LHCN-M2 (cell line): ENCODE measurements at places on chromosomes 16 and 17.
A peak's percentile ranks its signal among the peaks of the same experiment; 100 is the strongest.

DNA sequence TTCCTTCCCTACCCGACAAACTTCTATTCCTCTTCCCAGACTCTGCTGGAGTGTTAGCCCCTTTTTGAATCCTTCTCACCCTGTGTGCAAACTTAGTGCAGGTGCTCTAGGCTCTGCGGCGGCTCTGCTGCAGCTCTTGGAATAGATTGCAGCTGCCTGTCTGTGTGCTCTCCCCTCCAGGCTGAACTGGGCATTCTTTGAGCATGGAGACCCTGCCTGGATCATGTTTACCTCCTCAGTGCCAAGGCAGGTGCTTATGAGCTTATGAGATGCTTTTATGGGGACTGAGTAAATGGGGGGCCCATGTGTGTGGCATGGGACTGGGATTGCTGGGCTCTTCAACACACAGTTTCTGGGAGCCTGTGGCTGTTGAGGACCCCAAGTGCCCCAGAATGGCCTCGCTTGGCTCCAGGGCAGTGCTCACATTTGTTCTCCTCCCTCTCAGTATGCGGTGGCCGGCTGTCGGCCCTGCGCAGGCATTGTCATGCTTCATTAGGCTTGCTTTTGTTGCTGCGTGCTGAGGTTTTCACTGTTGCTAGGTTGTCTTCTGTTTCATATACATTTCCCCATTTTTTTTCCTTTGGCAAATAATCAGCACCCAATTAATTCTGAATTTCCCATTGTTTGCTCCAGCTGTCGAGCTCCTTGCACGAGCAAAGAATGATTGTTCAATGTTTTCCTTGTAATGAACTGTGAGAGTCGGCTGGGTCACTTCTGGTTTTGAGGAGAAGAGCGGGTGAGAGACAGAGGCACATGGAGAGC, 185.5 kb upstream of the NLRP1 start:
- no peak for DNase-seq

DNA sequence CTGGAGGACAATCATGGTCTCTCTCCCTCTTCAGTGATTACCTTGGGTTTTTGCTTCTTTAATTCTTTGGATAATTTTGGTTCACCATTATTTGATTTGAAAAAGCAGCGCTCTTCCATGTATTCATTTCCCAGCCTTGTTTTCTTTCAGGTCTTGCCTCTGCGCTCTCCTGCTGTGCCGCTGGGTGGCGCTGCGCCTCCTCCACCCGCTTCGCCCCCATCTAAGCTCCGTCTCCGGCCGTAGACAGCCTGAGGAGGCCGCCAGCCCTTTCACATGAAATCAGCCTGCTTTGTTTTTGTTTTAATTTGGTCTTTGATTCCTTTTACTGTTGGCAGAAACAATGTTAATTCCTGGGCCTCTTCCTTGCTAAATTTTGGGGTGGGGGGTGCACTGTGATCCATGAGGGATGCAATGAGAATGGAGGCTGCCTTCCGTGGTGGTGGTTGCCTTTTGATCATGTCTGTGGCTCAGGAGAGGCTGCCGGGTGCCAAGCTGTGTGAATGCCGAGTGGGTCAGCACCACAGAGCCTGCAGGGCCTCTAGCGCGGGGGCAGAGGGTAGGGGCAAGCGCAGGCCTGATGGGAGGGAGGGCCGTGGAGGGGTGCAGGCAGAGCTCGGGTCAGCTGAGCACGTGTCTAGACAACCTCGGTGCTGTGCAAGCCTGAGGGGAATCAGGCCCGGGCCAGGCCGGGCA, 64.1 kb downstream of the PLD6 start:
- DNase-seq, result peak; percentile 27

DNA sequence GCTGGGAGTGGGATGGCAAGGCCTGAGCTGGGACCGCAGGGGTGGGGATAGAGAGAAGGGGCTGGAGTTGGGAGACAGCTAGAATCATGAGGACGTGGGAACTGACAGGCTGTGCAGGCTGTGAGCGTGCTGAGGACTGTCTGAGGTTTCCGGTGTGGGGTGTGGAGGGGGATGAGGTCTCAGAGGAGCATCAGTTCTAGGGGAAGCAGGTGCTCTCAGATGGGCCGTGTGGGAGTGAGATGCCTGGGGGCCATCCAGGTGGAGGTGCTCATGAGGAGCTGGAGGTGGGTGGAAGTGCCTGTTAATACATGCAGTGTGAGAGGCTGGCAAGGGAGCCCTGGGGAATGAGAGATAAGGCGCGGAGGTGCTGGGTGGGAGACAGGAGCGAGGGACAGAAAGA, 27.2 kb downstream of the HASPIN start:
- no peak for DNase-seq

DNA sequence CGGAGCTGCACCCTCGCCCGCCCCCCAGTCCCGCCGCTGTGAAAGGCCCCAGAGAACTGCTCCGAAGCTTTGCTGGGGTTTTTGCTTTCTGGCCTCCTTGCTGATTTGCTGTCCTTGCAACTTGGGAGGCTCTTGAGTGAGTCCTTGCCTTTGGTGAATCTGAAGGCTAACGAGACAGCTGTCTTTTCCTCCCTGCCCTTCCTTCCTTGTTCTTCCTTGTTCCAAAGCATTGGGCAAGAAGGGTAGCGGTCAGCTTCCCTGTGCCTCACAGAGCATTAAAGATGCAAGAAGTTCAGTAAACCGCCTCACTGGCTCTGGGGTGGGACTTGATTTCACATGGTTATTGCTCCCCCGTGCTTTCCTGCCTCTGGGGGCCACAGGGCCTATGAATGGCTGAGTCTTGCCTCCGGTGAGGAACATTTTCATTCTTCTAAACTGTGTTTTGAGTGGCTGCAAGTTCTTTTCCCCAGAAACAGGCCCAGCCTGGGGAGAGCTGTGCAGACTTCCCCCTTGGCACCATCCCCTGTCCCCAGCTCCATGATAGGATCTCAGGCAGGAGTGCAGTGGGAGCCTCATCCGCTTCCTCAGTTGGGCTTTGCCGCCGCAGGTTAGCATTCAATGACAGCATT, 1.4 kb downstream of the YPEL2 start:
- peak; percentile 41 for DNase-seq

DNA sequence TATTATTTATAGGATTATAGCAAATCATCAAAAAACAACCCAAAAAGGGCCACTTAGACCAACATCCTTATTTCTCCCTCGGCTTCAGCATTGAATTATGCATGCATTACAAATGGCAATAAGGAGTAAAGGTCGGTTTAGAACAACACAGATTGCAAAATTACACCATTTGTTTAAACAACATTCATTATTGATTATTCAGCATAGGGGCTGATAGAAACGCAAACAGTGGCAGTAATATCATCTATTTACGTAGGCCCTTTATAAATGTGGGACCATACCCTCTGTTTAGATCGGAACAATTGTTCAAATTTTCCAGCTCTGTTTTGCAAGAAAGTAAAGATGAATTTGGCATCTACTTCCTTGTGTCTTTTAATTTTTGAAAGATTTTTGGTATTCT, 153.3 kb downstream of the WWOX start:
- no peak for DNase-seq

DNA sequence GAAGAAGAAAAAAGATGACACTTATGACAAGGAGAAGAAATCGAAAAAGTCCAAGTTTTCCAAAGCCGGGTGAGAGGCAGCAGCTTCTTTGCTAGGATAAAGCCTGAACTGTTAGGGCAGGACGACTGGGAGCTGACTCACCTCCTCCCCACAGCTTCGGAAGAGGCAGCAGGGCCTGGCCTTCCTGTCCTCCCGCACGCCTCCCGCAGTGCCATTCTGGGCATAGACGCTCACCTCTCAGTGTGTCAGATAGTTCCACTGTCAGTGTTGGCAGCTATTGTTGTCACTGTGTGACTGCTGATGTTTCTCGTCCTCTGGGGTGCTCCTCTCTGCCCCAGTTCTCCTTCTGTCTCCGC, 12.6 kb downstream of the UBN1 start:
- no peak for DNase-seq

DNA sequence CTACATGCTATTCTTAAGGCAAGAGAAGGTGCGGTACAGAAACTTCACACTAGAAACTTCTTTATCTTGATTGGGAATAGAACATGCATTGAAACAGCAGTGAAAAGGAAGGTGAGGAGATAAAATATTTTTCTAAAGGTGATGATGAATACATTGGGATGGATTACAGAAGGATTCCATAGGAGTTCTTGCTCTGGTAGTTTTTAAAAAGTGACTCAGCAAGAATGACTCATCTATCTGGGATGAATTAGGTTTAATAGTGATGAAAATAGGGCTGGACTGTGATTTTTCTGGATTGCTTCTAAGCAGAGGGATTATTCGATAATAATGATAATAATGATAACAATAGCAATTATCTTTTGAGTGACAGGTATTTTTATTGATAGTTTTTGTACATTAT, 65.6 kb upstream of the HS3ST4 start:
- DNase-seq, result no peak

GRCh38 chr17:54906683-54907082, 6.0 kb downstream of the TOM1L1 start:
- DNase-seq, result no peak

- DNase-seq, result no peak
Measured at GRCh38 chr17:45251931-45252330, 10.0 kb downstream of the SPATA32 start.

- DNase-seq, result no peak
Measured at GRCh38 chr16:53056392-53056881, 1.6 kb downstream of the CHD9 start.

DNA sequence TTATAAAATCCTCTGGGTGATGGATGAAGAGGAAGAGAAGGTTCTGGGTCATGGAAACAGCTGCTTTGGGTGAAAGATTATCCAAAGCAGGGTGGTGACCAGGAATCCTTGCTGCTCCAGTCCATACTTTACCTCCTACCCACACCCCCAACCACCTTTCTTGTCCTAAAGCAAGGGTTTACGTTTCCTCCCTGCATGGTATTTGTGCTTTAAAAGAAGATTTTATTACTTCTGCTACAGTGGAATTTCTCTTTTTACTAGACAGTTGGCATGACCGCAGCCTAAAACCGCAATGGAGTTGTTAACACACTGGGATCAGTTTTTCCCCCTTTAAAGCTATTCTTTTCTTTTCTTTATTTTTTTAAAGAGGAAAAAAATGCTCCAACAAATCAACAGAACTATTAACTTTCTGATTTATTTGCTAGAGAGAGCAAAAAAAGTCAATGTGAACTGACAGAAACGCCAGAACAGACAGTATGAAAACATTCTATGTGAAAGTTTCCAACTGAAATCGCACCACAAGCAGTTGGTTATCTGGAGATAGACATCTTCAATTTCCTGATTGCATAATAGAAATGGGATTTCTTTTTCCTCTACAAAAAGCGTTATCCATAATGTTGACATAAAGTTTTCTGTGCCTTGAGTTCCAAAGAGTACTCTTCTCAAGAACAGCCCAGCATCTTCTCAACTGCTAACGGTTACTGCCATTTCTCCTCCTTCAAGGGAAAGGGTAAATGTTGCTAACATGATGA, 236.0 kb downstream of the IRX3 start:
- no peak for DNase-seq

GRCh38 chr16:58127033-58127556, 2.1 kb downstream of the CFAP20 start:
- DNase-seq, result peak; percentile 75

DNA sequence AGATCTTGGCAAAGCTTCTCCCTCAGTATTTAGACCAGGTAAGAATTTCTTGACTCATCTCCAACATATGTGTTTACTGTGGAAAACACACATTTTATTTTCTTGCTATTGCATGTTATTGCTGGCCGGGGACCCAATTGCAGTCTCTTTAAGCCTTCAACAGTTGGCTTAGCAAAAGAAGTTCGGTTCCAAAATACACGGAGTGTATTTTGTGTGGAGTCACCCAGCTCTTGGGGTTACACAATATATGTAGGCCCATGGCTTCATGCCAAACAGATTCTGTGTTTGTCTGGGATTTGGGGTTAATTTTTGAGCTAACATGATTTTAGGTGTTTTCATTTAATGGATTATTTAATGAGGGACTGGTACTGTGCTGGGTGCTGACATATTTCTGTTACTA, 4.0 kb downstream of the ALDH3A2 start:
- DNase-seq, result no peak

DNA sequence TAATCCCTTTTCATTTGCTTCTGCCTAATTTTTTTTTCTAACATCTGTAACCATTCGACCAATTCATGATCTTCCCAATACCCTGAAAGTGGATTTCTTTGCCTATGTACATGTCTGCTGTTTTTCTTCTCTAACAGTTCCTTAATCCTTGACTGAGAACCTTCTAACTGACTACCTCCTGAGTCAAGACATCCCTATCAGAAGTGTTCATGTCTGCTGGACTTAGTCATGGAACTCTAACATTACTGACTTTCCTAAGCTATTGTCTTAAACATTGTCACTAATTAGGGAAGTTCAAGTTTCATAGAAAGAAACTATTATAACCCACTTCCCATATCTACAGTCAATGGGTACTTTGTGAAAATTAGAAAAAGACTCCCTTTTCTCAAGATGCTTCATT, 52.4 kb upstream of the IRX5 start:
- DNase-seq, result peak; percentile 14

- DNase-seq, result no peak
Measured at GRCh38 chr16:89629827-89630610, 16.6 kb downstream of the DPEP1 start.

- no peak for DNase-seq
Measured at GRCh38 chr16:8644211-8645140, 23.0 kb downstream of the METTL22 start.
